ENCODE measurements at places on chromosomes 3 and 15.
A peak's percentile ranks its signal among the peaks of the same experiment; 100 is the strongest.

DNA sequence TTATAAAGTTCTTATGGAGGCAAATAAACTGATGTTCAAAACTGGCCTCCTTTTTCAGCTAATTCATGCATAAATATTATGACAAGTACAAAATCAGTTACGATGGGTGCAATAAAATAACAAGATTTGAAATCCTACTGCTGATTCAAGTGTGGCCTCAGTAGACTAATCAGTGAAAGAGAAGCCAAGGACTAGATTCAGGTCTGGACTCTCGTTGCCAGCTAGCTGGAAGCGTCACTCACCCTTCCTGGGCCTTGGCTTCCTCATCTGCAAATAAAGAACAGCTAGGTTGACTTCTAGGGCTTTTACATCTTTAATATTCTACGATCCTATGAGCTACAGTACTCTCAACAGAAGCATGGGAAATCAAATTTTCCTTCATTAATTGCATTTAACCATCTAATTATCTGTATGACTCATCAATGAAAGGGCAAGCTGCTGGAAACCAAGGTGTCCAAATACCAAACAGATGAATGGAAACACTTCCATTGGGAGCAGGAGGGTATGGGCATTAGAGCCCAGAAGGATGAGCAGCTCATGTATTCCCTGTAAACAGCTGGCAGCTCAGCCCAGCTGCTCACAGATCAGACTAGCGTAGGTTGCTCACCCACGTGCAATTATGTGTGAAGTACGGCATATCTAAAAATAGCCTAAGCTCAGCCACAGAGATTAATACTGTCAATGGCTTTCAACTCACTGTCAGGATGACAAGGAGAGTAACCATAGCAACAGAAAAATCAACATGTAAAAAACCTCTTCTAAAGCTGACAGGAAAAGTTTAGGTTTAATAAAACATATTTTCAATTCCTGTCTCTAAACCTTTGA lies 294.8 kb downstream of the PLCL2 start:
- no peak for DNase-seq

DNA sequence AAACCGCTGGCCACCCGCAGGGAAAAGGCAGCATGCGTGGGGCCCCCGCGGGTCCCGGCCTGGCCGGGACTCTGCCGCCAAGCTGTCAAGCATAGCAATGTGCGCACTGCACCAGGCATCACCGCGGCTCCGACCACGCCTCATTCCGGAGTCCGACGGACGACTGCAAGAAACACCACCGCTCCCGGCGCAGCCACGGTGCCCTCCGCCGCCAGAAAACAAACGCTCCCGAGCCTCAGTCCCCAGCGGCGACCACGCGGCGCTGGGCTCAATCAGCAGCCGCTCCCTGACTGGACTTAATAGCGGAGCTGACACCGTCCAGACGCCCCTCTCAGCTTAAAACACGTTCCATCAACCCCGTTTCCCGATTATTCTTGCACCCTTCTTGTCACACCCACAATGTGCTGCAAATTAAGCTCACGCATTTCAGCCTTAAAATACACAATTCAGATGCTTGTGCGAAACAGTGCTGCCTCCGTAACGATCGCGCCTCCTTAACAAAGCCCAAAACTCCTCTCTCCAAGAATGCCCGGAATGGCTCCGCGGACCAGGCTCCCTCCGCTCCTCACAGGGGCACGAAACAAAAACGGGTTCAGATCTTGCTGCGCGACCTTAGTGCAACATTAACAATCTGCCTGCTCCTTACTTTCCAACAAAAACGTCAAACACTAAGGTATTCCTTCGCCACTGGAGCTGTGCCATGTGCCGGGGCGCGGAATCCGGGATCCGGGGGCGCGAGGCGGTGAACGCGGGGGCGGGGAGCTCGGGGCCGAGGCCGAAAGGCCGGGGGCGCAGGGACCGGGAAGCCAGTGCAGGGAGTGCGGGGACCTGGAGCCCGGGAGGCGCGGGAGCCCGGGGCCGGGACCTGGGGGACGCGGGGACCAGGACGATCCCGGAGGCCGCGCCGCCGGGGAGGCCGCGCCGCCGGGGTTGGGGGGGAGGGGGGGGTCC lies 655 bp downstream of the CYFIP1 start:
- DNase-seq = peak; percentile 43

DNA sequence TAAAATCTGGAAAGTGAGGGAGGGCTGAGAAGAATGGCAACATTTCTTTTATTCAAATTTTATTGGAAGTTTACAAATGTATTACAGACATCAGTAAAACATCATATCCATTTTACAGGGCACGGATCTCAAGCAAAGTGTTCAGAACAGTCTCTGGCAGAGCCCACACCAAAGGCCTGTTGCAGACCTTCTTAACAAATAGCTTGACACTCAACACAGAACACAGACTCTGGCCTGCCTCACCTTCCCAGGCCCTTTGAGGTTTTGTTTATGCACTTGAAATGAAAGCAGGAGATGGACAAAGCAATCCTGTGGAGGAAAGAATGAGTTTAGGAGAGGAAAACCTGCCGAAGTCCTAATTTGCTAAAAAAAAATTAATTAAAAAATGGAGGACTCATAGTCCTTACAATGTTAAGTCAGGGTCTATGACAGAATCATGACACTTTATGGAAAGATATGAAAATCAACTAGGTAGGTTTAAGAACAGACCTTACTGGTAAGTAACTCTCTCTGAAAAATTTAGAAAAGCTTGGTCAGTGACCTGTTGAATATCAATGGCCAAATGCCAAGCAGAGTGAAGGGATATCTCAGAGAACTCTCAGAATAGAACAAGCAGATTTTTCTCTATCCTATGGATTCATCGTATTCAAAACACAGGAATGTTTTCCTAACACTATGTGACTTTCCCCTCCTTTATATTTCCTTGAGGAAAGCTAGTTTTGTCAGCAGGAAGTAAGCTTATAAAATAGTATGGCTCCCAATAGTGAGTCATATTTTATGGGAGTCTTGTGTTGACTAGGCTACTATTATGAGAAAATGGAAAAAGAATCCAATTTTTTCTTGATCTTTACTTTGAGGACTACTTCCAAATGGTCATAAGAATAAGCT lies 70.8 kb upstream of the PSMD6 start:
- DNase-seq = no peak

- DNase-seq = no peak
Observed at GRCh38 chr3:79761441-79761840, 6.4 kb downstream of the ROBO1 start.
